Dermis blood vessel endothelial cell (primary cell): ENCODE measurements at places on chromosomes 12 and 14.

GRCh38 chr12:115620816-115621215 is 656.7 kb downstream of the MED13L start:
- DNase-seq, result no peak

DNA sequence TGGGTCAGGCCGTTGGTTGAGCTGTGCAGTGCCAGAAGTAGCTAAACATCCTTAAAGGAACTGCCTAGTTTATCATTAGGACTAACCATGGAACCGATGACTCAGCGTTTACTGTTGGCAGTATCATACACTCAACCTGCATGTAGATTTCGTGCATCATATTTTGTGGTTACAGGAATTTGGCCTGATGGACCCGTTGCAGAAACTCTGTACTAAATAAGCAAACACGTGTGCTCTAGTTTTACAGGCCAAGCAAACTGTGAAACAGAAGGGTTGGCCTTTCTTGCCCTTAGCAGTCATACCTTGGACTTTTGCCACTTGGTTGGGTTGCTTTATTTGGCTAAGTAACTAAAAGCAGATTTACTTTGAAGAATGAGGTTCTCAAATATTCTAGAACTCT is 35.6 kb downstream of the DGLUCY start:
- peak; percentile 78 for DNase-seq

DNA sequence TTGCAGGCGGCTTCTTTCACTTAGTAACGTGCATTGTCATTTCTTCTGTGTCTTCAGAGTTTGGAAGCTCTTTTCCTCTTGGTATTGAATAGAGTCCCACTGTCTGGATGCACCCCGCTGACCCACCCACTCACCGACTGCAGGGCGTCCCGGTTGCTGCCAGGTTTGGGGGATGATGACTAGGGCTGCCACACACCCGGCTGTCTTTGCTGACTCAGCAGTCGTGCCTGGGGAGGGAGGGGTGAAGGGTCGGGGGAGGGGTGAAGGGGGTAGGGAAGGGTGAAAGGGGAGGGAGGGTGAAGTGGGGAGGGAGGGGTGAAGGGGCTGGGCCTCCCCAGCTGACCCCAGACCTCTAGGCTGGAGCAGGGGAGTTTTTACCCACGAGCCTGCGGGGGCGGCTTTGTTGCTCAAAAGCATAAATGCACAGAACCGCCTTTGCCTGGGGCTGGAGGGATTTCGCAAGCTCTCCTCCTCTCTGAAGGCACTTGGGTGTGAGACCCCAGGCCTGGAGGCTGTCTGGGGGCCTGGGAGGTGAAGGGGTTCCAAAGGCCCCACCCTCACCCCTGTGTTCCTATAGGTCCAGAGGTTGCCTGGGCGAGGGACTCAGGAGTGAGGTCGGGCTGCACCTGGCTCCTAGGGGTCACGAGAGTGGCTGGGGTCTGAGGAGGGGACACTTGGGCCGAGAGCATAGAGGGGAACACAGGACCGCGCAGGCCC is 31.3 kb upstream of the ULK1 start:
- no peak for DNase-seq

DNA sequence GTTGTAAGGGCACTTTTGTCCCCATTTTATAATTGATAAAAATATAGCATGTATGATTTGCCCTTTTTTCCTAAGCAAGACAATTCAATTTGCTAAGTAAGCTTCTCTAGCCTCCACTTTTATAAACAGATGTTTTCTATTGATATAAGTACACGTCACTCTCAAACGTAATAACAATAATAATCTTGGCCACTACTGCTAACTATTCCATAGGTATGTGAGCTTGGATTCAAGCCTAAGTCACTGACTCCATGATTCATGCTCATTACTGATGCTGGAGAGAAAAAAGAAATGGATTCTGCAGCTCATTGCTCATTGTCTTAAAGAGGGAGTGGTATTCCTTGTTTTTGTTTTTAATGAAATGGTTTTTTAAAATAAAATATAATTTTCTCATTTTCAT is 661.0 kb downstream of the GALC start:
- no peak for DNase-seq
